ENCODE measurements at places on chromosomes 2 and 18.

DNA sequence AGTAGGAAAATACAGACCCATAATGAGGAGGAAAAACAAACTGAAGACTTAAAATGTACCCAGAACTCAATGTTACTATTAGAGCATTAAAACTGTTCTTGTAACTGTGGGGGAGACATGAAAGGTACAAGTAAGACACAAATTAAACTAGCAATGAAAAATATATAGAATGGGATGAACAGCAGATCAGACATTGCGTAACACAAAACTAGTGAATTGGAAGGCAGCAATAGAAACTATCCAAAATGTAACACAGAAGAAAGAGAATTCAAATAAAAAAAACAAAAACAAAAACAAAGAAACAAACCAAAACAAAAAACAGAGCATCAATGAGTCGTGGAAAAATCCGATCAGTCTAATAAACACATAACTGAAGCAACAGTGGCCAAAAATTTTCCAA lies 127.1 kb upstream of the CNGA3 start:
- DNase-seq, result no peak

DNA sequence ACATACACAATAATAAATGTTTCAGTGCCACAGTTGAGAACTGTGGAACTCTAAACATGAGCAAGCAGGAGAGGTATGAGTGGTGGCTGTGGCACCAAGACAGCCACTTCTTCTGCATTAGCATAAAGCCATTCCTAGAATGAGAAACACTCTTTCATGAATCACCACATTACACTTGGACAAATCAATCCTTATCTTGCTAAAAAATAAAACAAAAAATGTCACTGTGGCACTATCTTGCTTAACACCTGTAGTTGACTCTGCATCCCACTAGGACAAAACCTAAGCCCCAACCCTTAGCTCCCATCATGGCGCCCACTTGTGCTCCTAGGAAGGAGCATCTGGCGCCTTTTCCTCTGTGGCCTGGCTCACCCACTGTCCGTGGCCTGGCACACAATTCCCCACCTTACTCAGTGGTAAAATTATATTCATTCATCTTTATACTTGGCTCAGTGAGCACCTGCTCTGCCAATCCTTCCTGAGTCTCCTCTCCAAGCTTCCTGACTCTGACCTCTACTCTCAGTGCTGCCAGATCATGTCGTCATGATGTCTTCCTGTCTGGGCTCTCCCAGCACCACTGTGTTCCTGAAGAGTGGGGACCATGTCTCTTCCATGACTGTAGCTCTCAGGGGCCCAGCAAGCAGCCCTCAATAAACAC lies 272.9 kb downstream of the LNPK start:
- no peak for DNase-seq

DNA sequence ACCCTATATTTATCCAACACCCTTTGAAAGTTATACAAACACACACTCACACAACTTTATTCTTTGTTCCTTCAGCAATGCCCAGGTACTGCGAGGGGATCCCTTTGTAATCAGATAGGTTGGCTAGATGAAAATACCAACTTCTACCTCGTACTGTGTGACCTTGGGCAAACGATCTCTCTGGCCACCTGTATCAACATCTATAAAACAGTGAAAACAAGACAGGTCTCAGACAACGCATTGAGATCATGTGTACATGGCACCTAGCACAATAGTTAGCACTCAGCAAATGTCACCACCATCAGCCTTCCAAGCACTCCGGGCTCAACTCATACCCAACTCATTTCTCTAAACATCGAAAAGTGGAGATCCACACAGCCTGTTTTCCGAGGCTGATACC lies 118.4 kb upstream of the PPP1CB start:
- DNase-seq, result no peak

DNA sequence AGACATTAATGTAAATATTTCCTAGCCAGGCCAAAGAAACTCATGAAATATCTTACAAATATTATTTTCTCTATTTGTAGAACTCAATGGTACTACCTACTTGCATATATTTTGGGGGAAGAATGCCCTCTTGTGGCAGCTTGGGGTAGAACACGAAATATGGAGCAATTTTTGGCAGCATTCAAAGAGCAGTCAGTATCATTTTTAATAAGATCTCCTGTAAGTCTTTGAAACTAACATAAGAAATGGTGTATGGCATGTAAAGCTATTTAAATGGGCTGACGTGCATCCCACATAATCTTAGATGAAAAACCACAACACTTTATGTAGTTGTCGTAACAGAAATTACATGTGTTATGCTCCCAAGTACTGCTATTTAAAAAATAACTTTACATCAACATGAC lies 62.3 kb upstream of the CCDC195 start:
- peak; percentile 57 for DNase-seq

DNA sequence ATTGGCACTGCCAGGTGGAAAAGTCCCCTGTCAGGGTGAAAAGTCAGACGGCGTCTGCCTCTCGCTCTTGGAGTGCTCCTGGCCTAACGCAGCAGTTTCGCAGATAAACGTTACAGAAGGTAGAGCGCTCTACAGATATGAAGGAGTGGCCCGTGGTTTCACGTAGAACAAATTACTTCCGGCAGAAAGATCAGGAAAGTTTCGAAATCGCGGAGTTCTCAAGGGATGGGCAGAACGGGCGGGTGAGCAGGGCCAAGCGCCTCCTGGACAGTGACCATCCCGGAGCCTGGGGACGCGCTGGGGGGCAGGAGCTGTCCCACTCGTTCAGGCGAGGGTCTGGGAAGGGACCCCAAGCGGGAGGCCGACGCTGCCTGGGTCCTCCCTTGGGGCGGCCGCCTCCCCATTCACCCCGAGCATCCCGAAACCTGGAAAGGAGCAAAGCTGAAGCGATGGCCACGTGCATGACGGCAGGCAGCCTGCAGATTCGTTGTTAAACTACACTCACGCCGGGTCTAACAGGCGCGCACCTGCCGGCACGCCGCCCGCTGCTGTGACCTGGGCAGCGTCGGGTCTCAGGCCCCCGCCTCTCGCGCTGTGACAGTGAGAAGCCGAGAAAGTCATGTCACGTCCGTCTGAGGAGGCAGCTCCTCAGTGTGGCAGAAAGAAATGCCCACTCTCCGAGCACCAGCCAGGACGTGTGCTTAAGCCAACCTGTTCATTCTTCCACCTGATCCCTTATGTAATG lies 122.9 kb upstream of the SALL3 start:
- DNase-seq, result no peak

DNA sequence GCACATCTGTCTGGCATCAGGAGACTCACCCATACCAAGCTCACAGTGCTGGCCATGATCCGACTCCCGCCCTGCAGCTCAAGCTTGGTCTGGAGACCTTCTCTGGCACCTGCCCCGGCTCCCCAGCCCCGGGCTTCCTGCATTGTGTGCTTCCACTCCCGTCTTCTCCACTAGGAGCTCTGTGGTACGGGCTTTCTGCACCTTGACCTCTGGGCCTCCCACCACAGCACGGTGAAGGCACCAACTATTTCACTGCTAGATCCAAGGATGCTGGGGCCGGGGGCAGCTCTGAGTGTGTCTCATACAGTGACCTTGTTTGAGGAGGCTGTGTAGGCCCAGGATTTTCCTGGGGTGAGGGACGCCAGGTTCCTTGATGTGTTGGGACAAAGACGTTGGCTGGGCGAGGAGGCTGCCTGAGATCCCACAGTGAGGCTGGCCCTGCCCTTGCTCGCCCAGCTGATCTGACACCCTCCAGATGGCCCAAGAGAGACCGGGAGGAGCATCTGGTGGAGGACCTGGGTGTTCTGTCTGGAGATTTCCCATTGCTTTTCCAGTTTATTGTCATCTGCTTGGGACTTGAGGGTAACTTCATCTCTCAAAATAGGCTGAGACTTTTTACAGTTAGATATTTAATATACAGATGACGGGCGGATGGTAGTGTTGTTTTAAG lies 64.0 kb downstream of the HPCAL1 start:
- no peak for DNase-seq

Measured in activated T-cell treated with anti-CD3 and anti-CD28 coated beads, Interleukin-2, amount 50 U/mL, for 24 hours (primary cell).